ENCODE measurements at places on chromosomes 2 and 18.

- no peak for DNase-seq
These were observed 112.7 kb upstream of the SPATS2L start for GRCh38 chr2:200193791-200194190.

GRCh38 chr2:145230546-145230945, 710.6 kb upstream of the ZEB2 start:
- no peak for DNase-seq

- DNase-seq, result no peak
These were observed 585 bp upstream of the MOB1A start for GRCh38 chr2:74179063-74179865.

DNA sequence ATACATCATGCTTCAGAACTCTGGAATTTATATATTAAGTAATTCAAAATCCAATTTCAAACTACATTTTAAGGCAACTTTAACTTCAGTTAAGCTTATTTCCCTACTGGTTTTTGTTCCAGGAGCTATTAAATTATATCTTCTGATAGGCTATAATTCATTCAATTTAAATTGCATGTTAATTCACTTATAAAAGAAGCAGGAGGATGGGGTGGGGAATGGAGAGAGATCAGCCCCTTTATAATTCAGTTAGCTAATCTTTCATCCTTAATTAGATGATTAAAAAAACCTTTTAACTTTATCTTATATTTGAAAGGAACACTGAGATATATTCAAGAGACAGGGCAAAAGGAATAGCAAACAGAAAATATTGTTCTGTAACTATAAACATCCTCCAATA, 86.8 kb downstream of the AKAIN1 start:
- no peak for DNase-seq

DNA sequence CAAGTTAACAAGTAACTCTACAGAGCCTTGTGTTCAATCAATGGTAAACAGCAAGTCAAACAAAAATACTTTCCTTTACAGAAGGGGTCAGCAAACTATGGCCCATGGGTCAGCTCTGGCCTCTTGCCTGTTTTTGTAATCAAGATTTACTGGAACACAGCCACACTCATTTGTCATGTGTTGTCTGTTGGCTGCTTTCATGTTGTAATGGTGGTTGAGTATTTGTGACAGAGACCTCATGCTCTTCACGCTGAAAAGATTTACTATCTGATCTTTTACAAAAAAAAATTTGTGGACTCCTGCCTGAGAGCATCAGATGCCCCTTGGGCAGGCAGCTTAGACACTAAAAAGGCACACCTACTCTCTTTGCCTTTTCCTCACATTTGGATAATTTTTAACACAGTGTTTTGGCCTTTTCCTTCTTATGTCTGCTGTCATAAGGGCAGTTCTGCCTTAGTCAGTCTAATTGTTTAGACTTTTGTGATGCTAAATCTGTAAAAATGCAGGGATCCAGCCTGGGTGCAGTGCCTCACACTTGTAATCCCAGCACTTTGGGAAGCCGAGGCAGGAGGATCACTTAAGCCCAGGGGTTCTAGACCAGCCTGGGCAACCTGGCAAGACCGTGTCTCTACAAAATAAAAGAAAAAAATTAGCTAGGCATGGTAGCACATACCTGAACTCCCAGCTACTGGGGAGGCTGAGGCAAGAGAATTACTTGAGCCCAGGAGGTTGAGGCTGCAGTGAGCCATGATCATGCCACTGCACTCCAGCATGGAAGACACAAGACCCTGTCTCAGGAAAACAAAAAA, 18.3 kb downstream of the IL1B start:
- no peak for DNase-seq

- DNase-seq, result no peak
These were observed 767 bp upstream of the NPPC start for GRCh38 chr2:231926761-231927565.

- DNase-seq, result no peak
These were observed 1.7 kb downstream of the CYP20A1 start for GRCh38 chr2:203240491-203240890.

Measured in stimulated activated CD4-positive, alpha-beta T cell treated with anti-CD3 and anti-CD28 coated beads, TNF-alpha, amount 100 ng/mL, for 1 hour (primary cell).